Fibroblast of pulmonary artery (primary cell): ENCODE measurements at places on chromosomes 16 and 17.

DNA sequence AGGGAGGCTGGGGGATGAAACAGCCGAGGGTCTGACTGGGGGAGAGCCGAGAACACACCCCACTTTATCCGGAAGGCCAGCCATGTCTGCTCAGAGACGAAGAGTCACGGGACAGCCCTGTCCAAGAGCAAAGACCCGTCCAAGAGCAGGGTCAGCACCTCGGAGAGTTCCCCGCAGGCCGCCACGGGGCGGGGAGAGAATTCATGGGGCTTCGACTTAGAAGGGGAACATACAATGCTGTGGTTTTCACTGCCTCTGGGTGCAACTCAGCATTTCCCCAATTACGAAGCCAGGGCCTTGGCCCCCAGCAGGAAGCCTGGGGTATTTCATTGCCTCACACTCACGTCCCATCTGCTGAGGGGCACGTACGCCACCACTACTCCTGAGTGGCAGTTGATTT lies 59.3 kb downstream of the JPH3 start:
- DNase-seq: peak; percentile 60

DNA sequence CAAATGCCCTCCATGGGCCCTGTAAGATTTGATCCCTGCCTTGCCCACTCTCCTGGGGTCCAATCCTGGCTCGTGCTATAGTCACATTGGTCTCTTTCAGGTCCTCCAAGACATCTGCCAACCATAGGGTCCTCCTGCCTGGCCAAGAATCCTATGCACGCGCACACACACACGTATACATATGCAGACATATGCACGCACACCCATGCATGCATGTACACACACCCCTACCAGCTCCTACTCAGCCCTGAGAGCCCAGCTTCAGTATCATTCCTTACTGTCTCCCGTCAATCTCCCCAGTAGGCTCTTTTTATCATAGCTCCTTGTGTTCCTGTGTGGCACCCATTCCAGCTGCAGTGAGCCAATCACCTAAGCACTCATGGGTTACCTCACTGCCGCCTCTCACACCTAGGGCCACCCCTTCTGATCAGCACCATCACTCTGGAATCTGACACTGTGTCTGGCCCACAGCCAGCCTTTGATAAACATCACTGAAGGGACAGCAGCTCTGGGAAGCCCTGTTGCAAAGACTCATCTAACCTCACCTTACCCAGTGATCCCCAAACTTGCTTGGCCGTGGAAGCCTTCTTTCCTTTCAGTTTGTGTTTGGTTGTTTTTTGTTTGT lies 7.9 kb upstream of the DNAH17 start:
- no peak for DNase-seq

GRCh38 chr16:79372503-79373184 lies 227.9 kb downstream of the MAF start:
- peak; percentile 3 for DNase-seq

DNA sequence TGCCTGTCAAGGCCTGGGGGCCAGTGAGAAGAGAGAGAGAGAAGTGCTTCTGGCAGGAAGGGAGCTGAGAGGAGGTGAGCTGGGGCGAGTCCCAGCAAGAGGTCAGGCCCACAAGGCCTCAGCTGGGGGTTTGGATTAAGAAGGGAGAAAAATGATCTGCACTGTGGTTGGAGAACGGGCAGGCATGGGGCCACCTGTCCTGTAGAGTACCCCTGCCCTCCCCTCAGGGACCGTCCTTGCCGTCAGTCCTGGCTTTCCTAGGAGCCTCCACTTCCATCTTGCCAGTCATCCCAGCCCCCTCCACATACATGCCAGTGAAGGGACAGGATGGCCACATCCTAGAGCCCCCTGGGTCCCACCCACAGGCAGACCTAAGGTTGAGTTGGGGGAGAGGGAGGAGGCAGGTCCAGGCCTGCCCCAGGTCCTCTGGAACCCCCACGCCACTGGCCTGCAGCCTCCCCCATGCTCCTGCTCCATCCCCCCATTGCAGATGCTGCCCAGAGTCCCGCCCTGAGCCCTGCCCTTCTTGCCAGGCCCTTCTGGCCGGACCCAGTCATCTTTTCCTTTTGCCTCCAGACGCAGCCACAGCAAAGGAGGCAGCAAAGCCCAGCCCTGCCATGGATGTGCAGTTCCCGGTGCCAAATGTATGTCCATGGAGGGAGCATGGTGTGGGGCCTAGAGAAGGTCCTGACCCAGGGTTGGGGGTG lies 18.9 kb downstream of the KATNB1 start:
- DNase-seq: no peak

DNA sequence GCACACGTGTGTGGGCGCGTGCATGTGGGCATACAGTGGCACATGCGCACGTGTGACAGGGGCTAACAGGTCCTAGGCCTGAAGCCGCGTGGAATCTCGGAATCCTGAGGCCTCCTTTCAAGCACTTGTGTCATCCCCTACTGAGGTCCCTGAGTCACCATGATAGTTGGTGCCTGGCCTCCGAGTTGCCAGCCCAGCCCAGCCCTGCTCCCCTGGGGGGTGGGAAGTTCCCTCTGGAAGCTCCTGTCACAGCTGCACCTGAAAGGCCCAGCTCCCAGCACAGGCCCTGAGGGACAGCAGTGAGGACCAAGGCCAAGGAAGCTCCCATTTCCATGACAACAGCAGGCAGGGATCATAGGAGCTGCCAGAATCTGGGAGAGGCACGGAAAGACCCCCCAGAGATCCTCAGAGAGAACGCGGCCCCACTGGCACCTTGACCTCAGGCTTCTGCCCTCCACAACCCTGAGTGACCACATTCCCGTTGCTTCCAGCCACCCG lies 35.4 kb upstream of the ENPP7 start:
- DNase-seq: no peak

GRCh38 chr17:1617620-1618174 lies 10.9 kb downstream of the SLC43A2 start:
- DNase-seq: peak; percentile 89

DNA sequence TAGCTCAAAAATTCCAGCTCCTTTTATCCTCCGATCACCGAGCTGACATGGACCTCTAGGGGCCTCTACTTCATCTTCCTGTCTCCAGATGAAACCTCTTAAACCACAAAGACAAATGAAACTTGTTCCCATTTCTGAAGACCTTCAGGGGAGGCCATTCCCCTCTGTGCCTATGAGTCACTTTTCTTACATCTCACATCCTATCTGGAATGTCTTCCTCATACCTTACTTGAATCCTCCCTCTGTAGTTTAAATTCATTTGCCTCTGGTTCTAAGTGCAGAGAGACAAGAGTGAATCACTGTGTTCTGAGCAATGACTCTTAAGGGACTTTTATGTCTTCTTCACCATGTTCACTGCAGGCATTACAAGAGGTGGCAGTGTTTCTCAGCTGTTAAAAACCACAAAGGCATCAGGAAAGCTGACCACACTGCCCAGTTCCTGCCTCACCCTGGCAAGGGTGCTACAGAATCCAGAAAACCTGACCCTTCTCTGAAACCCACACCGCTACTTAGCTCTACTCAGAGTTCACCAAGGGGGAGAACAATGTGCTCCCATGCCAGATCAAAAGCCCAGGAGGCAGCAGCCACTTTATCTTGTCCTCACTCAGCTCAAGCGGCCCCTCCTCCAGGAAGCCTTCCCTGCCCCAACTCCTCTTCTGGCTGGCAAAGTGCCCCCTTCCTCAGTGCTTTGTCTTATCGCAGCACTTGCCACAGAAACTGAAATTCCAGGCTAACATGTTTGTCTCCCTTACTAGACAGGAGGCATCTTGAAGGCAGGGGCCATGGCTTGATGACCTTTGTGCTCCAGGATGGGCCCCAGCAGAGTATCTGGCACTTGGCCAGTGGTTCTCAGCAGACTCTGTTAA lies 6.4 kb downstream of the CUEDC1 start:
- peak; percentile 84 for DNase-seq

- DNase-seq: no peak
These were observed 529.1 kb downstream of the WWOX start for GRCh38 chr16:78628461-78629045.

DNA sequence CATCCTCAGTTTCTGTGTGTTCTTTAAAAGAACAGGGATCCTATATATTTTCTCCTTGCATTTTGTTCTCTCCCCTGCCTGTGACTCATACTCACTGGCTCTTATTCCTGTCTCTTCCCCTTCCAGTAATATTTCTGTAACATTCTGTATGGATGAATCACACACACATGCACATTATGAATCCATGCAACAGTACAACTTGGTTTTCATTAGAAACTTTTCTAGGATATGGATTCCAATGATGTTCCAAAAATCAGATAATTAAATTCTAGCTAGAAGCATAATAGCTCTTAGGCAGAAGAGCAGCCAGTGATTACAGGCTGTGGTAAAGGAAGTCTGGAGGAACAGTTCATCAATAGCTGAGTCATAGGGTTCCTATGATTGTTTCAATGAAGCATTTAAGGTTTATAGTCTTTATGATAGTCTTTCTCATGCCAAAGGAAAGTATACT lies 119.6 kb upstream of the PMFBP1 start:
- peak; percentile 95 for DNase-seq

GRCh38 chr17:72804949-72805707 lies 287.4 kb downstream of the SLC39A11 start:
- DNase-seq: no peak

GRCh38 chr17:13244513-13244912 lies 226.7 kb upstream of the ELAC2 start:
- DNase-seq: no peak

DNA sequence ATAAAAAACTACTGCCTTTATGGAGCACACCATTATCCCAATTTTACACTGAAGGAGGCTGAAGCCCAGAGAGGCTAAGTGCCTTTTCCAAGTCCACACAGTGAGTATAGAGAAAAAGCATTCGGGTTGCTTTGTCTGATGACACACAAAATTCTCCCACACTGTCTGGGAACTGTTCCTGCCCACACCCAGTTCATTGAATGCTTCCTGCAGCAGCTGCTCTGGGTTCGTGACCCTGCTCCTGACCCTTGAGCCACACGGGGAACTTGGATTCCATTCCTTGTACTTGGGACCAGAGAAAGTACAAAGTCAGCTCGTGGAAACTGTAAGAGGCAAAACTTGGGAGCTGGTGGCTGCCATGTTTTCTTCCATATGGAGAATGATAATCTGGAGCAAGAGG lies 57.9 kb downstream of the AKAP1 start:
- peak; percentile 12 for DNase-seq

DNA sequence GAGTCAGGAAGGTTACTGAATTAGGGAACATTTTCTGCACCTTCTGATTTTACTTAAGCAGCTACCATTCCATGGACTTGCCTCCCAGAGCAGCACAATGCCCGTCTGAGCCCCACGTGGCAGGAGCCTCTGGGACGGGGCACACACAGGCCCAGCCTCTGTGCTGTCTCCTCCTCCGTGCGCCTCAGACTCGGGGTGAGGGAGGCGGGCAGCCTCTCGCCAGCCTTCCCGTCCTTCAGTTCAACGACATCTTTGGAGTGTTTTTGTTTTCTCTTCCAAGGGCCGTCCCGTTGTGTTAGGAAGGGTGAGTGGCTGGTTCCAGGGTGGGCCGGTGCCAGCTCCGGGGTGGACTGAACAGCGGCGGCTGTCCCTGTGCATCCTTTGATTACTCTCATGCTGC lies 31.8 kb downstream of the NDEL1 start:
- DNase-seq: no peak

GRCh38 chr16:927931-928330 lies 42.9 kb downstream of the LMF1 start:
- DNase-seq: no peak

- DNase-seq: peak; percentile 53
These were observed 971 bp downstream of the MINK1 start for GRCh38 chr17:4833941-4834680.

- DNase-seq: no peak
These were observed 49.2 kb downstream of the METRNL start for GRCh38 chr17:83128306-83129240.
